Activated naive CD8-positive, alpha-beta T cell treated with anti-CD3 and anti-CD28 coated beads for 36 hours (primary cell): ENCODE measurements at places on chromosomes 16 and 17.

DNA sequence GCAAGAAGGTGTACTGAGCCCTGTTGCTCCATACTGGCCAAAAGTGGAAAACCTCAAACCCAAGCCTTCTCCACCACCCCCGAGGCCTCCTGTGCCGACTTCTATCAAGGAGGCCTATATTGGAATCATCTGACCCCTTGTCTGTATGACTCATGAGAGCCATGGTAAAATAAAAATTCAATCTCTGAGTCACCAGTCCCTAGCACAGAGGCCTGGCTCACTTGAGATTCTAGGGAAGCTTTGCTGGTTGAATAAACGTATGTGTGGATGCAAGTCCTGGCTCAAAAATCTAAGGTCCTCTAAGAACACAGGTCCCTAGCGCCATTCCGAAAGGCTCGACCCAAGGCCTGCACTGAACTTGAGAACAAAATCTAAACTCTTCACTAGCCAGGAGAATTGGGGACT lies 15.0 kb downstream of the NSMCE1 start:
- peak; percentile 42 for DNase-seq

DNA sequence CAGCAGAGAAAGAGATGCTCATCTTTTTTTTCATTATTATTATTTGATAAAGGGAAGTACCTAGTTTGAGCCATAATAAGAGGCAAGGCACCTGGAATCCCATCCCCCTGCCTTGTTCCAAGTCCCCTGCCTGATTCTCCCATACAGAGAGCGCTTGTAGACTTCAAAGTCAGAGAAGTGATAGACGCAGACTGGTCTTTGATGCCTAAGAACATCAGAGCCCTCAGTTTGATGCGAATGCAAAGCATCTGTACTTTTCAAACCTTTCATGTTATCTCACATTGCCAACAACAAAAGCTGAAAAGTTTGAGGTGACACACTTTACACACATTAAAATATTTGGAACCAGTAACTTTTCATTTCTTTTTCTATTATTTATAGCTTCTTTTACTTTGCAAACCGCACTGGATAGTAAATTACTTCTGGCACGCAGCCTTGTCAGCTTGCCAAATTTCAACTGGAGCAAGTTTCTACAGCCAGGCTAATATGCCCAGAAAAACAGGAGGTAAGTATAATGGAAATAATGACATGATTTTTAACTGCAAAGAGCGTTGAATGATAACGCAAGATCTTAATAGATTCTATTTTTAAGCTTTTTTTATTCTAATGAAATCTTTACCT lies 5.9 kb upstream of the UTP6 start:
- DNase-seq, result peak; percentile 13

DNA sequence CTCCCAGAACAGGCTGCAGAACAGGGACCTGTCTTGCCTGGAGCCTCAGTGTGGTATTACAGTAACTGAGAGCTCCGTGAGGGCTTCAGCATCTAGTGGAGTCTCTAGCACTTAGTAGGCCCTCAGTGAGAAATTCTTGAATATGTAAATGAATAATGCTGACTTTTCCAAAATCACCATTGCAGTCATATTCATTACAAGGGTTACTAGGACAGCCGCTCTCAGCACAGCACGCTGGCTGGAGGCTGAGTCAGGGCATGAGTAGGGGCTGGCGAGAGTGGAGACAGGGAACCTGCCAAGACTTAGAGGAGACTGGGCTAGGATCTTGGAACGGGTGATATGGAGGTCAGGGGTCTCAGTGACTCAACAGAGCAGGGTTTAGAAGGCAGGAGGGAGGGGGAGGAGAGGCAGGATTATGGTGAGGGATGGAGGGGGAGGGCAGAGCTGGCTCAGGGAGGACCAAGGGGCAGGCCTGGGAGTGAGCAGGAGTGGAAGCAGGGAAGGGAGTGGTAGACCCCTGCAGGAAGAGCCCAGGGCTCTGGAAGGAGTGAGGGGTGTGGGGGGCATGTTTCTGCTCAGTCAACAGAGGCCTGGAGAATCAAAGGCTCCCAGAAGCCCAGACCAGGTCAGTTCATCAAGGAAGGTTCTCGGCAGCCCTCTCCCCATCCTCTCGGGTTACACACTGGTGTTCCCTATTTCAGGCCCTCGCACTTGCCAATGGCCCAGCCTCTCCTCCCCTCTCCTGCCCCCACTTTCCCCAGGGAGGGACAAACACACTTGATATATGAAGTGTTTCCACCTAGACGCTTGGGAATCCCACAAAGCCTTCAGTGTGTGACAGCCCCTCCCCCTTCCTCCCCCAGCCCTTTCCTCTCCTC lies 42.3 kb downstream of the FZD2 start:
- no peak for DNase-seq

DNA sequence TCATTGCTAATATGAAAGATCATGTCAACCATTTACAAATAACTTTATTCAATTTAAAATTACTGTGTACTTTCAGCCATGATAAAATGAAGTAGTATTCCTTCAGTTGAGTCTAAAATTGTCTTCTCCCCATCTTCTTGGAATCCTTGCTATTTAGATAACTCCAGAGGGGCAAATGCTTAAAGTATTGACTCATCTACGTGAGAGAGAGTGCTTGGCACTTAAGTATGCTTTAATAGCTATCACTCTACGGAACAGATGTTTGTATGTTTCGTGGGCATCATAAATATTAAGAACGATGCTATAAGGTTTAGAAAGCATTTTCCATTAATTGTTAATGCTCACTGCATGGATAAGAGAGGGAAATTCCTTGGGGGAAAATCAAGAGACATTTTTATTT lies 69.3 kb upstream of the MED13 start:
- DNase-seq, result no peak

DNA sequence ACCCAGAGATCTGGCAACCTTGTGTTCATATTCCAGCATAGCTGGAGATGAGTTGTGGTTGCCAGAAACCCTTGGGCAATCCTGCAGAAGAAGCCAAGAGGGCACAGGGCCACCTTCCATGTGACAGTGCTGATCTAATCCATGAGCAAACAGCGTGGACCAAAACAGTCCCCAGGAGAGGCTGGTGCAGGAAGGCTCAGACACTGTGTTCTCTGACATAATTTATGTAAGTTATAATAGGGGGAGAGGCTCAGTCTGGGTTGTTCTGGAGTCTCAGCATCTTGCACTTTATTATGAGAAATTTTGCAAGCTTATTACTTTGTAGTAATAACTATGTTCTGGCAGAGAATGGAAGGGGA lies 273.9 kb downstream of the HAPSTR1 start:
- no peak for DNase-seq

DNA sequence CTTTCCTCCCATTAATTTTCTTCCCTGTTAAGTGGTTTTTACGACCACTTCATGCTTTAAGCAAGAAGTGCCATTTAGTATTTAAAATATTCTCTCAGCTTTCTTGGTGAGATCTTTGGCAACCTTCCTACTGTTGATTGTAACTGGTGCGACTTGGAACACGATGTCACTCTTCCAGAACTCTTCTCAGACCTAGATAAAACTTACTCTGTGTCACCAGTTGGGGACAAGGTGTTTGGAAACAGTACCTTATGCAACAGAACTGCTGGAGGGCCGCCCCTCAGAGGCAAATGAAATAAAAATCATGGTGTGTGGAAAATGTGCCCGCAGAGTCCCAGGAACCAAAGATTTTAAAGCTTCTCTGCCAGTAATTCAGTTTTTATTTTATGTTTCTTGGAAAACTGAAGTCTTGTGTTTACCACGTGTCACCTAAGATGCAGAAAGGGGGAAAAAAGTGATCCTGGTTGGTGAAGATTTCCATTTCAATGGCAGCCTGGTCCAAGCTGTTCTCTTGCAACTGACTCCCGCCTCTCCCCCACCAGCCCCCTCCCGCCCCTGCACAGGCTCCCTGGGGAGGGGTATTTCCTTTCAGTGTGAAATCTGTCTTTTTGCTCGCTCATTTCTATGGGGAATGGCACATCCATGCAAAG lies 7.2 kb upstream of the HSD11B2 start:
- no peak for DNase-seq

GRCh38 chr16:21186326-21186691 lies 25.1 kb downstream of the ZP2 start:
- DNase-seq, result no peak

DNA sequence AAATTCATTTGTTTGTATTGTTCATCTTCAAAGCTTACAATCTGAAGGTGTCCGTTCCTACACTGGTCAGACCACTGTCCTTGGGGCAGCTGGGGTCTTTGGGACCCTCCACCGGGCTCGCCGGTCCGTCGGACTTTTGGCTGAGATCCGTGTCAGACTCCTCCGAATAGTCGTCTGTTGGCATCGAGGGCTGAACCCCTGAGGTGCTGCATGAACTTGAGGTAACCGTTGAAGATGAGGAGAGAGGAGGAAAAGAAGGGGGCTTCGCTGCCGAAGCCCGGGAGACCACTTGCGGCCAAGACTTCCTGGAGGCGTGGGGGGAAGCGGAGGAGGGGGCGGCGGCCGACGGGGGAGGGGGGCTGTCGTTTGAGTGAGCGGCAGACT lies 260.8 kb downstream of the ZFHX3 start:
- no peak for DNase-seq

DNA sequence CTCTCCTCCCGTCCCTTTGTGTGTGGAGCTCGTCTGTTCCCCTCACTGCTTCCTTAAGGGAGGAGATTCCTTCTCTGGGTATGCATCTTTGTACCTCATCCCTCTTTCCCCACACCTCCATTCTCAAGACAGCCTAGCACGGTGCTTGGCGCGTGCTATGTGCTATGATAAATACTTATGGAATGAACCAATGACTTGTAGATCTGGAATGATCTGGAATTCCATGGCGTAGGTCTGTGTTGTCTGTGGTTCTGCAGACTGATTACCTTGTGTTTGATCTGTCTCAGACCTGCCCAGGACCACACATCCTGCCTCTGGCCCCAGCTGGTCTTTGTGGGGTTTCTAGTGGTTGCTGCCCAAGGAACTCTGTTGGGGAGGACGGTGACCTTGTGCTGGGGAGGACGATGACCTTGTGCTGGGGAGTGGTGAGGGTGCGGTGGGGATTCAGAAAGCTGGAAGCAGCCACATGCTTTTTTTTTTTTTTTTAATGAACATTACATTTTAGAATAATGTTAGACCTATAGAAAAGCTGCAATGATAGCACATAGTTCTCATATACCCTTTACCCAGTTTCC lies 33.5 kb upstream of the ETV4 start:
- no peak for DNase-seq

- DNase-seq, result no peak
Observed at GRCh38 chr17:56913353-56913866, 439 bp downstream of the TRIM25 start.

DNA sequence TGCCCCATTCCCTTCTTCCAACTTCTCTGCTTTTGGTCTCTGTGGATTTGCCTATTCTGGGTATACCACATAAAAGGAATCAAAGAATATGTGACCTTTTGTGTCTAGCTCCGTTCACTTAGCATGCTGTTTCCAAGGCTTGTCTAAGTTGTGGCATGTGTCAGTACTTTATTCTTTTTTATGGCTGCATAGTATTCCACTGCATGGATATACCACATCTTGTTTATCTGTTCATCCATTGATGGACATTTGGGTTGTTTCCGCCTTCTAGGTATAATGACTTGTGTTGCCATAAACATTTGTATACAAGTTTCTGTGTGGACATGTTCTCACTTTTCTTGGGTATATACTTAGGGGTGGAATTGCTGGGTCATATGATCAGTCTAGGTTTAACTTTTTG lies 432.6 kb downstream of the MAF start:
- DNase-seq, result no peak

DNA sequence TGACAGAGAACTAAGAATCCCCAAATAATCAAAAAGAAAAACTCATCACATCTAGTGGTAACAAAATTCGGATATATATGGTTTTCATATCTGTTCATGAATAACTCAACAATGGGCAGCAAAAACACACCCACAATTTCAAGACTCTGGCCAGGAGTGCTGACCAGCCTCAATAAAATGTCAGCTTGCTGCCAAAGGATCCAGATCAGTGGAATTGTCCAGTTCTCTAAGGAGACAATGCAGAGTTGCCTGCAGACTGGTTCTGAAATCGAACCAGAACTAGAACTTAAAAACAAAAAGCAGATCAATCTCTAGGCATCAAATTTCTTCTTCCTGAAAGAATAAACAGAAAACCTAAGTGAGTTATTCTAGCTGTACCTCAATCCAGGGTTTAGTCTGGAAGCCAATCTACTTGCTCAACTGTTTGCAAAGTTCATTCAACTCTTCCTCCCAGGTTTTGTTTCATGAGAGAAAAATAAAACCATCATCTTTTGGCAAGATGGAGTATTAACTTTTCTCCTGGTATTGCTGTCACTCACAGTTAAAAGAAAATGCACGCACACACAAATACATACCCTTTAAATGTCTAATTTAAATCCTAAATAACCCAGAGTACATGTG lies 61.0 kb downstream of the CFDP1 start:
- no peak for DNase-seq

DNA sequence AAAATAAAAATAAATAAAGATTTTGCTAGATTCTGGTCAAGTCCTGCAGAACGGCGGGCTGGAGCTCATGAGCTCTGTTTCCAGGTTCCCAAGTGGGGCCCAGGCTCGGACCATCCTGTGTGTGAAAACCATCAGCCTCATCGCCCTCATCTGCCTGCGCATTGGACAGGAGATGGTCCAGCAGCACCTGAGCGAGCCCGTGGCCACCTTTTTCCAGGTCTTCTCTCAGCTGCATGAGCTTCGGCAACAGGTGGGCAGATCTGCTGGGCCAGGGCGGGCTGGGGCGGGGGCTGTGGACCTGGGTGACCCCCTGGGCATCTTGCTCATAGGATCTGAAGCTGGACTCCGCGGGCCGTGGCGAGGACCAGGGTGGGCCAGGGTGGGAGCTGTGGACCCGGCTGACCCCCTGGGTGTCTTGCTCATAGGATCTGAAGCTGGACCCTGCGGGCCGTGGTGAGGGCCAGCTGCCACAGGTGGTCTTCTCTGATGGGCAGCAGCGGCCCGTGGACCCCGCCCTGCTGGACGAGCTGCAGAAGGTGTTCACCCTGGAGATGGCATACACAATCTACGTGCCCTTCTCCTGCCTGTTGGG lies 7.8 kb downstream of the WDR81 start:
- no peak for DNase-seq

- no peak for DNase-seq
Observed at GRCh38 chr17:39757176-39757662, 19.5 kb downstream of the GRB7 start.
